Forelimb muscle (tissue), 1 donor: ENCODE measurements at places on chromosomes 2 and 18. TPM values are rescaled to one million over a fixed set of nuclear protein-coding genes. Genes with fewer than 3 reads are reported as not detected.

- DNase-seq: no peak
Observed at GRCh38 chr2:4995466-4995865, 696.7 kb upstream of the SOX11 start.

DNA sequence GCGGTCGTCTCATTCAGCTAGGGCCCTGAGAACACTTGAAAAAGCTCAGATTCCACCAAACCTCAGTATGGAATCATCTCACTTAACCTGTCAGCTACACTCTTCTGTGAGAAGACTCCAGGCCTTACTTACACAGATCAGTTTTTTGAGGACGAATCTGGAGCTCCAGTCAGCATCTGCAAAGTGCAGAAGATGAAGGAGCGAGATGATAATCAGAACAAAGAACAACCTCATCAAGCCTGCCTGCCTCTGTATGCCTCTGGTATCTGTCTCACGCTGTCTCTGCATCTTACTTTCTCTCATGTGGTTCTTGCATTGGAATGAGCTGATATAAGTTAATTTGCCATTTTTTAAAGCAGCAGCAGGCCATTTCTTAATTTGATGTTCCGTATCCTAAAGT is 444.1 kb upstream of the LRATD1 start:
- no peak for DNase-seq

DNA sequence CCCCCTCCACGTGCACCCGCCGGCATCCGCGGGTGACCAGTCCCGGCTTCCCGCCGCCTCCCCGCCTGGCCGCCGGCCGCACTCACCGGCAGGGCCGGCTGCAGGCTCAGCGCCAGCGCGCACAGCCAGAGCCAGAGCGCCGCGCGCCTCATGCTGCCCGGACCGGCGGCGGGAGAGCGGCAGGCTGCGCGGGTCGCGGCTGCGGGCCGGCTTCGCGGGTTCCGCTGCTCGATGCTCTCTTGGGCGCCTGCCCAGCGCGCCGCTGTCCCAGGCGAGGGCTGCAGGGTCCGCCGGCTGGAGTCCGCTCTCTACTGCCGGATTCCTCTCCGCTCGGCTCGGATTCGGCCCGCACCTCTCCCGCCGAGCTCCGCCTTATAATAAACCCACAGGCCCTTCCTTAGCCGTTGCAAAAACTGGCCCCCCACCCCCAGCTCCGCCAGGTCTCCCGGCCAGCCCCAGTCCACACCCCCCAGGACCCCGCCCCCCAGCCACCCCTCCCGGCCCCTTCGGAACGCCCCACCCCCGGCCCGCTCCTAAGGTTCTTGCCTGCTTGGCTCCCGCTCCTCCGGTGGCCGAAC is at the start of gene SDC1:
Gene SDC1, minus strand, starts transcription at position 415 of the 578 bp plus-strand sequence. Its CDS starts 263 bp downstream, at position 152.
- DNase-seq: no peak

DNA sequence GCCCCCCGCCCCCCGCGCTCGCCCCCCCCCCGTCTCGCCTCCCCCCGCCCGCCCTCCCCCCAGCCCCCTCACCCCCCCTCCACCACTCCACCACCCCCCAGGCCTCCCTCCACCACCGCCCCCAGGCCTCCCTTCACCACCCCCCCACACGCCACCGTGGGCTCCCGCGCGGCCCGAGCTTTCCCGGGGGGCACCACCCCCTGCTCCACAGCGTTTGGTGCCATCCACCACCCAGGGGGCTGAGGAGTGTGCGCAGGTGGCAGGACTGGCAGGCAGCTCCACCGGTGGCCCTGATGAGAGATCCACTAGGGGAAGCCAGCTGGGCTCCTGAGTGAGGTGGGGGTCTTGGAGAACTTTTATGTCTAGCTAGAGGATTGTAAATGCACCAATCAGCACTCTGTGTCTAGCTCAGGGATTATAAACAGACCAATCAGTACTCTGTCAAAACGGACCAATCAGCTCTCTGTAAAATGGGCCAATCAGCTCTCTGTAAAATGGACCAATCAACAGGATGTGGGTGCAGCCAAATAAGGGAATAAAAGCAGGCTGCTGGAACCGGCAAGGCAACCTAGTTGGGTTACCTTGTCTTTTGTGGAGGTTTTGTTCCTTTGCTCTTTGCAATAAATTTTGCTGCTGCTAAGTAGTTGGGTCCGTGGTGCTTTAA is 43.0 kb upstream of the ITSN2 start:
- no peak for DNase-seq

Gene PARD6G
- polyA plus RNA-seq: 5.2 TPM

Gene IL37
- not detected for polyA plus RNA-seq

Gene SOS1
- polyA plus RNA-seq: 29.7 TPM

DNA sequence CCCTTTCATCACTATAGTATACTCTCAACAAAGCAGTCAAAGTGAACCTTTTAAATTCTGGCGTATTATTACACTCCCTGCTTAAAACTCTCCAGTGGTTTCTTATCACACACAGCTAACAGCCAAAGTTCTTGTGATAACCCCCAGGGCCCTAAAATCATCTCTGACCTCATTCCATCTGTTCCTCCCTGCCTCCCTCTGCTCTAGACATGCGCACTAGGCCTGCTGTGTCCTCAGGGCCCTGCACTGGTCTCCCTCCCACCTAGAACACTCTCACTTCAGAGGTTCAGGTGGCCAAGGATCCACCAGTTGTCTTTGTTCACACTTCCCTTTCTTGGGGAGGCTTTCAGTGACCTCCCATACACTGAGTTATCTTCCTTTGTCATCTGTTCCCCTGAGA is 603.4 kb downstream of the DSC3 start:
- no peak for DNase-seq

DNA sequence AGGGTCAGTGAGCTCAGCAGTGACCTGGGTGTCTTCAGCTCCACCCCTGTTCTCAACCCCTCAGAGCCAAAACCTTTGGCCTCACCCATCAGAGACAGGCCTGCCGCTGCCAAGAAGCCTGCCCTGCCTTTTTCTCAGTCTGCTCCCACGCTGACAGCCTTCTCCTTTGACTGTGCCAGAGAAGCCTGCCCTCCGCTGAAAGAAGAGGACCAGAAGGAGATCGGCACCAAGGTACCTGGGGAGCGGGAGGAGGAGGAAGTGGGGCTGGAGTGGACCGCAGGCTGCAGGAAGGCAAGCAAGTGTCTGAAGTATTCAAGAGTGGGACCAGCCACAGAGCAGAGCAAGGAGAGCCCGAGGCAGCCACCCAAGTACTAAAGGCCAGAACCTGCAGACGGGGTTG is 33.2 kb downstream of the TOGARAM2 start:
- DNase-seq: no peak

DNA sequence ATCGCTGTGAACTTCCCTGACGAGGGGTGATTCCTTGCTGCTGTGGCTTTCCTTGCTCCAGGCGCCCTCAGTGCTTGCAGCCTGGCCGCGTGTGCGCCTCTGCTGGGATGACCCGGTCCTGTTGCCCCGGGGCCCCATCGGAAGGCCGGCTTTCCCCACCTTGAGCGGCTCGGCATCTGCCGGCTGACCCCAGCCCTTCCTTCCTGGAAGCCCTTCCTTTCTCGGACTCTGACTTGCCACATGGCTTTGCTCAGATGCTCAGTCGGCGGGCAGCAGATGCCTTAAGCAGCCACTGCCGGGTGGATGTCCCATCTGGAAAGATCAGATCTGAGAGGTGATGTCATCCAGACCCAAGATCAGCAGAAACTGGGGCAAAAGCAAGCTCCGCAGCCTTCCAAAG is 100.5 kb upstream of the ODC1 start:
- DNase-seq: no peak

Gene GMCL1
- polyA plus RNA-seq: 8.8 TPM

DNA sequence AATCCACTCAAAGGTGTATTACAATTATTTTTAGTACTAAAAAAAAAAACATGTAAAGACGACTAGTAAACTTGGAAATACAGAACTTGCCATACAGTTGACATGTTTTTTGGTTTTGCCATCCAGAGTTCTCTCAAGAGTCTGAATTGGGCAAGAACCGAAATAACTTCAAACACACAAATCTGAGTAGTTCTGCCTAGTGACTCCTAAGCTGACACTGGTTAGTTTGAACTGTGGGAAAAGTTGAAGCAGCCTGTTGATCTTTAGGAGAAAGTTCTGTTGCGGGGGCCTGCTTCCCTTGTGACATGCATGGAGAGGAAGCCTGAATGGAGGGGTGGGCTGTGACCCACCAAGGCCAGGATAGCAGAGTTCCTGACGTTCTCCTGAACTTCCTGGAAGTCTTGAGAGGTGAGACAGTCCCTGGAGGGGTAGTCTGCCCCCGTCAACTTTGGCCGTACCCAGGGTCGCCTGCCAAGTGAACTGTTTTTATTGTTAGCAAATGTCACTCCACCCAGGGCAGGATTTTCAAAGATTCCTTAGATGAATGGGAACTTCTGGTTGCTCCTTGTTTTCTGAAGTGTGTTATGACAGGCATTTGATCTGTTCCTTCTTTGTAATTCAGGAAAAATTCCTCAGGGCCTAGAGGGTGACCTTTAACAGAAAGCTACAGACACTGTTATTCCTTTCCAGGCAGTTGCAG is 85.6 kb upstream of the SPTBN1 start:
- DNase-seq: no peak

Gene FAM98A
- polyA plus RNA-seq: 38.0 TPM

Gene SULT1C2
- 1.3 TPM for polyA plus RNA-seq

Gene TBC1D8
- polyA plus RNA-seq: 26.2 TPM

Gene HK2
- polyA plus RNA-seq: 6.6 TPM

GRCh38 chr18:45384137-45384961 is 230.9 kb upstream of the SLC14A2 start:
- peak; percentile 25 for DNase-seq

Gene TANC1
- 22.2 TPM for polyA plus RNA-seq

DNA sequence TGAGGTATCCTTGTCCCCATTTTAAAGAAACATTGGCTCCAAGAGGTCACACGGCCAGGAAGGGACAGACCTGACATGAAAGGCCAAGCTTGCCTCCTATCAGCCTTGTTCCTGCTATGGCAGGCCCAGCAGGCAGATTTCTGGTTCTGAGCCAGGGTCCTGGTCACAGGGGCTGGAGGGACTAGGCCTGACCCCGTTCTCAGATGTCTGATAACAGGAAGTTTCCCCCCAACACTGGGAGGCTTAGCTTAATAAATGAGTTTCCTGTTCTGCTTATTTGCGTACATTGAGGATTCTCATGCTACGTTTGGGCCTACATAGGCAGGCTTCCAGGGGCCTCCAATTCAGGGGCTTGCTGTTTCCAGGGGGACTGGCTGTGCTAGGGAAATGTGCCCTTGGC is 107.8 kb upstream of the LTBP1 start:
- no peak for DNase-seq

- DNase-seq: no peak
Observed at GRCh38 chr2:125681976-125682805, 973.8 kb upstream of the GYPC start.

DNA sequence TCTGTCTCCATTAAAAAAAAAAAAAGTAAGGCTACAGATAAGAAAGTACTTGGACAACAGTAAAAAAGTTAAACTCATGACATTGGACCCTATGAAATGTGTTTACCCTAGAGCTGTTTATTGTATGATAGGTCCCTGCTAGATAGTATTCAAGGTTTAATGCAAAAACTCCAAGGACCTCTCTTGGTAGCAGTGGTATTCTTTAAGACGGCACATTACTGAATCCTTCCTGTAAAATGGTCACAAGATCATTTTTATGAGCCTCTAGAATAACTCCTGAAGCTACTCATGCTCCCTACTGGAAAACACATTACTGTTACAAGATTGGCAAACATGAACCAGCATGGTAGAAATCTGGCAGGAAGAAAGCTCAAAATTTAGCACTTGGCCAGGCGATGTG is 38.8 kb downstream of the GALM start:
- no peak for DNase-seq

- no peak for DNase-seq
Observed at GRCh38 chr18:58161659-58162058, 117.6 kb downstream of the NEDD4L start.

DNA sequence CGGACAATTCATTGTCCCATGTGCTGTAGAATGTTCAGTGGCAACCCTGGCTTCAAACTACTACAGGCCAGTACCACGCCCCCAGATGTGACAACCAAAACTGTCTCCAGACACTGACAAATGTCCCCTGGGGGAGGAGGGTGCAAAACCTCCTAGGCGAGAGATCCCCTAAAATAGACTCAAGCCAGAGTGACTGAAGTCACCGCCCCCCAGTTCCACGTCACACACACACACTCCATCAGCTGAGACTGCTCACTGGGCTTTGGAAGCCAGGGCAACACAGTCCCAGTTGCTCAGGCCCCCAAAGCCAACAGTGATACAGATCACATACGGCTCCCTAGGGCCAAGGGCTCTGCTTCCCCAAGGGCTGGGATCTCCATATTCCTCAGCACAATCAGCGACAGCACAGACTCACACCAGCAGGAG is 19.1 kb downstream of the HDAC4 start:
- DNase-seq: no peak

Gene CD8B2
- polyA plus RNA-seq: 0.04 TPM

GRCh38 chr18:32337821-32338220 is 132.9 kb downstream of the GAREM1 start:
- DNase-seq: no peak
